Suppressor macrophage treated with lipopolysaccharide for 4 hours (primary cell): ENCODE measurements at places on chromosomes 6 and 20.

DNA sequence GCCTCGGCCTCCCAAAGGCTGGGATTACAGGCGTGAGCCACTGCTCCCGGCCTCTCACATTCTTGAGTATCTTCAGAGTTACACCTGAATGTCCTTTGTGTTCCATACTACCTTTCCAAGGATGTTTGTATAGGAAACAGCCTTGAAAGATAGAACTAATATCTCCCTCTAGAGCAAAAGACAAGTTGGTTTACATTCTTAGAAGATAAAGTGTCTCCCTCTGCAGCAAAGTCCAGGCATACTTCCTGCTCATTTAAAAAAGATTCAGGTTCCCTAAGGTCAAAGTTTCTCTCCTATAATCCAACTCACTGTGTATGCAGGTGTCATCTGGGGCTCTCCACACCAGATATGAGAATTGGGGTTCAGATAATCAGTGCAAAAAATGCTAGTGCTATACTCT is 224.4 kb downstream of the TPBG start:
- DNase-seq = no peak

DNA sequence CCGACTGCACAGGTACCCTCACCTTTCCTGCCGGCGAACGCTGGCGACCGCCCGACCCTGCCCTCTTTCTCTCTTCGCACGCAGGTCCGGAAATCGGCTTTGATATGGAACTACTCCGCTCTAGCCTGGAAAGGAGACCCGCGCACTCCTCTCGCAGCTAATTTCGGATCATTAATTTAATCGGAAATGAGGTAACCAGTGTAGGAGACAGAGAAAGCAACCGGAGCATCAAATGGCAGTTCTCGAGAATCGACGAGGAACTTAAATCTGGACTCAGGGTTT is 949 bp upstream of the ATXN1 start:
- DNase-seq = no peak

DNA sequence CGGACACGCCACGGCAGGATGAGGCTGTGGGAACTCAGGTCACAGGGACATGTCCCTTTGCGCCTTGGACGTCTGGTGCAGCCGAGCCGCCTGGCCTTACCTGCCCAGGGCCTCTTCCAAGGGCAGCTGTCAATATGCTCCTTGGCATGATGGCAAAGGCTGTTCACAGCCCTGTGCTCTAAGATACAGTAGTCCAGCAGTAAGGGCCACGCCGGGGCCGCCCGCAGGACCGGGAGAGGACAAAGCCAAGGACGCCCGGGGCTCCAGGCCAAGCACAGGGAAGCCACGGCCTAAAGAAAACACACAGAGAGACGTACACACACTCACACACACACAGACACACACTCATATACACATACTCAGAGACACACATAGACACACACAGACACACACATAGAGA is 13.0 kb downstream of the FOXF2 start:
- DNase-seq = no peak

- peak; percentile 54 for DNase-seq
Measured at GRCh38 chr6:39426073-39426456, 103.6 kb upstream of the KCNK16 start.

- DNase-seq = no peak
Measured at GRCh38 chr6:73047801-73048200, 177.5 kb downstream of the KHDC1L start.
